CD8-positive, alpha-beta memory T cell (primary cell): ENCODE measurements at places on chromosomes 5 and 9.

DNA sequence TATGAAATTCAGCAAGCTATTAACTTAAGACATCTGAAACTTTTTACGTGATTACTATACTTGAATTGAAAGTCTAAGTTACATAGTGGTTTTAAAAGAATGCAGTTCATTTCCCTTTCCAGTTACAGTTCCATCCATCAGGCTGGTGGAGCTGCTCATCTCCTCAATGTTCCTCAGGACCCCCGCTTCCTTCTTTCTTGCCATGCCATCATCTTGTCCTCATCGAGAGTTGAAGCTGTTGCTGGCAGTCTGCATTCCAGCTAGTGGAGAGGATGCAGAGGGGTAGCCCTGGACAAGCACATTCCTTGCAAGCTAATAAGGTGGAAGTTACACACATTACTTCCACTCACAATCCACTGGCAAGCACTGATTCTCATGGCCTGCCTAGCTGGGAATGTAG, 8.8 kb upstream of the RNF183 start:
- DNase-seq = no peak

- DNase-seq = no peak
Measured at GRCh38 chr5:54630738-54631359, 113.3 kb downstream of the SNX18 start.

GRCh38 chr9:73179589-73179988, 27.9 kb downstream of the ANXA1 start:
- DNase-seq = no peak

DNA sequence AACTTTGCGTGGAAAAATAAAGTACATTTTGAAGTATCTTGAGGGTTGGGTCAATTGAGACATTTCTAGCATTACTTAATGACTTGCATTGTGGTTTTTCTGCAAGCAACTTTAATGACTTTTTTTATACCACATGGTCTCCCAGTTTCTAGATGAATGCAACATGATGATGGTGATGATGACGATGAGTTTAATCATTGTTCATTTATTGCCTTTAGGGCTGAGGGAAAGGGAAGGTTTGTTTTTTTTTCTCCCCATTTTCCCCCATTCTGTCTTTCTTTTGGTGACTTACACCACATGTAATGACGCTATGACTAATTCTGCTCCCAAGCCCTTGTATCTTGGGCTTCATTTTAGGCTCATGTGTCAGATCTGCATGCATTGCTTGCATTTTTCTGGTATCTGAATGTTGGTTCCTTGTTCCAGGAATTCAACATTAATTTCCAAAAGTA, 57.7 kb upstream of the NXNL2 start:
- DNase-seq = no peak

DNA sequence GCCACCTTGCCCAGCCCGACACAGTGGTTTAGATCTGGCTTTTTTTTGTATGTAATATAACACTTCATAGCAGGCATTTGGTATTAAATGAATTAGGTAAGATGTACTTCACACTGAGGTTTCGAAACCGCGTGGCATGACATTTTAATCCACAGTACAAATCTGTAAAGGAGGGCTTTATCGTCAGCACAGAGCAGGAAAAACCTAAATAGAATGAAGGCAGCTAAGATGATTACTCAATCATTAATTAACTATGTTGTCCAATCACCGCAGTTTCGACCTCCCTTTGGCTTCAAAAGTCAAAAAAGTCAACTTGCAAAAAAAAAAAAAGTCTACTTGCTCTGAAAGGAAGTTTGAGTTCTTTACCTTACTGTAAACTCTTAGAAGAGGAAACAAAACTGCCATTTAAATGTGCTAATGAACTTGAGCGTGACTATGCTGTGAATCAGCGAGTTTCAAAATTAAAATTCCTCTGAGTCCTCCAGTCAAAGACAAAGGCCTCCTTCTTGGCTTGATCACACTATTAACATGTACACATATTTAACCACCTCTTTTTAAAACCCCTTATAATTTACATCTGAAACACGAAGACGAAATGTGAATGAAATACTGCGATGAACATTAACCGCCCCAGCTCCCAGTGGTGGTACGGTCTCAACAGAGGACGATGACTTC, 698 bp upstream of the SEC24A start:
- DNase-seq = peak; percentile 46

GRCh38 chr5:172336264-172336663, 52.7 kb upstream of the UBTD2 start:
- DNase-seq = no peak

- no peak for DNase-seq
Measured at GRCh38 chr5:141506381-141507155, 17.7 kb downstream of the PCDHGC5 start.

GRCh38 chr9:3751125-3751758, 225.4 kb upstream of the RFX3 start:
- DNase-seq = no peak

DNA sequence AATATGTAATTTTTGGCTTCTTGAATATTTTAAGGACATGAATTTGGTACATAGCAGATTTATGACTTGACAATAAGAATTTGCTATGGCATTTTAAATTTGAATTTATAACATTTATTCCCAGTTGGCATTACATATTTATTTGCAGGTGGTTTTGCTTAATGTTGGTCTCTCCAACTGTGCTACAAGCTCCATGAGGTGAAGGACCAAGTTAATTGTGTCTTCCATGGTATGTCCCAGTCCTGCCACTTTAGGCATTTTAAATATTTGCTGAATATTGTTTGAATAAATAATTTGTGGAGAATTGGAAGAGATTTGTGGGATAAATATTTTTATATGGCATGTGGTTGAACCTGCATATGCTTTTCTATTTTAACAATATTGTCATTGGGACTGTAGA, 253.4 kb upstream of the RIOK2 start:
- DNase-seq = no peak

- no peak for DNase-seq
Measured at GRCh38 chr5:33300209-33300742, 140.5 kb upstream of the TARS1 start.

DNA sequence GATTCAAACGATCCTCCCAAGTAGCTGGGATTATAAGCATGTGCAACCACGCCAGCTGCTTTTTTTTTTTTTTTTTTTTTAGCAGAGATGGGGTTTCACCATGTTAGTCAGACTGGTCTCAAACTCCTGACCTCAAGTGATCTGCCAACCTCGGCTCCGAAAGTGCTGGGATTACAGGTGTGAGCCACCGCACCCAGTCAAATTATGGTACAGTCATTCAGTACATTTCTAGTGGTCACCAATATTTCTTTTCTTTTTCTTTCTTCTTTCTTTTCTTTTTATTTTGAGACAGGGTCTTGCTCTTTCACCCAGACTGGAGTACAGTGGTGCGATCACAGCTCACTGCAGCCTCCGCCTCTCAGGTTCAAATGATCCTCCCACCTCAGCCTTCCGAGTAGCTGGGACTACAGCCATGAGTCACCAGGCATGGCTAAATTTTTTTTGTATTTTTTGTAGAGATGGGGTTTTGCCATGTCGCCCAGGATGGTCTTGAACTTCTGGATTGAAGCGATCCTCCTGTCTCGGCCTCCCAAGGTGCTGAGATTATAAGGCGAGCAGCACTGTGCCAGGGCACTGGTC, 25.4 kb upstream of the DCP2 start:
- no peak for DNase-seq

DNA sequence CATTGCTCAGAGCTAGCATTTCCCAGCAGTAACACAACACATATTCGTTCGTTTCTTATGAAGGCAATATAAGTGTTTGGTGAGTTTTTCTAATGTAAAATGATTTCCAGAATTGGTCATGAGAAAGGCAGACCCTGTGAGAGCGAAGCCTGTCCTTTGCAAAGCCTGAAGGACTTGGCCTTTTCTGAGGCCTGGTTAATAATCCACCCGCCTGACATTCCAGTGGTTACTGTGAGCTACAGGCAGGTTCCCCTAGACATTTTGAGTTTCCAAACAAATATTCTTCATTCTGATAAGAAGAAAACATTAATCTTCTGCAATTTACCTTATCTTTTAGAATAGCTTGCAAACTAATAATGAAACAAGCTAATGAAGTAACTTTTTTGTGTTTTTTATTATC, 38.0 kb downstream of the ADAMTS16 start:
- no peak for DNase-seq

- no peak for DNase-seq
Measured at GRCh38 chr9:36966371-36967097, 67.5 kb downstream of the PAX5 start.

DNA sequence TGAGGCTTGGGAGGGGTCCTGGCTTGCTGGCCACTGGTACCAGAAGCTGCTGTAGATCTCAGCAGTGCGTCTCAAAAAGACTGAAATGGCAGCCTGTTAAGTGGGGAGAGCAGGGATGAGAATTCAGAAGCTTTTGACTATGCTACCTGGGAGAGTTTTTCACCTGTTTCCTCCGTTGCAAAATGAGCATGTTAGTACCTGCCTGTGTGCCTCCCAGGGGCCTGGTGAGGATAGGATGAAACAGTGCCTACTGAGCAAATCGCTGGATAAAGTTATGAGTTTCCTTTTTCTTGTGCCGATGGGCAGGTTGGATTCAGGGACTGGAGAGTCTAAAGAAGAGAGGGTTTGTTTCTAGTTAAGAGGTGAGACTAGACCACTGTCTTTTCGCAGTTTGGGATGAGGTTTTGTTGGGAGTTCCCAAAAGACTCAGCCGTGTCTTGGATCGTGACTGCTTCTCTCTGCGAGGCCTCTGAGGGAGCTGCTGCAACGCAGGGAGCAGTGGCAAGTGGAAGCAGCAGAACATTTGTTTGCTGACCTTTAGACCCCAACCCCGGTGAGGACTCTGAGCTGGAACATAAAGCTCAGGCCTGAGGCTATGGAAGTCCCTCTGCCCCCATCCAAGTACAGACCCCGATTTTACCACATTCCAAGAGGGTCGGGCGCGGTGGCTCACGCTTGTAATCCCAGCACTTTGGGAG, 1.4 kb downstream of the RALGPS1 start:
- DNase-seq = no peak

GRCh38 chr5:66877843-66878242, 281.6 kb downstream of the MAST4 start:
- no peak for DNase-seq

- DNase-seq = no peak
Measured at GRCh38 chr9:75941577-75942311, 51.3 kb downstream of the PCSK5 start.

GRCh38 chr5:14929293-14930065, 57.9 kb upstream of the ANKH start:
- no peak for DNase-seq

DNA sequence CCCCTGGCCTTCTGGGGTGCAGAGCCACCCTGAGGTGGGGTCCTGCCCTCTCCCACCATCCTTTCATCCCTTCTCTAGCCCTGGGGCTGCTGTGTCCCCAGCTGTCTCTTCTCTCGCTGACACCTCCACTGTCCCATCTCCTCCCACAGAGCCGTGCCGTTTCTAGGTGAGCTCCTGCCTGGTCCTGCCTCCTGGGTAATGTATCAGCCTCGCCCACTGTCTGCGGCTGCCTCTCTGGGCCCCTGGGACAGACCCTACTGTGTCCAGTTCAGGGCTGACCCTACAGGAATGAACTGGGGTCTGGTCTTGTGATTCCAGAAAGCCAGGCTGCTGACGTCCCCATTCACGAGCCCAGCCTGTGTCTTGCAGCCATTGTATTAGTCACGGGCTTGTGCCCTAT, 4.1 kb downstream of the PAEP start:
- no peak for DNase-seq

DNA sequence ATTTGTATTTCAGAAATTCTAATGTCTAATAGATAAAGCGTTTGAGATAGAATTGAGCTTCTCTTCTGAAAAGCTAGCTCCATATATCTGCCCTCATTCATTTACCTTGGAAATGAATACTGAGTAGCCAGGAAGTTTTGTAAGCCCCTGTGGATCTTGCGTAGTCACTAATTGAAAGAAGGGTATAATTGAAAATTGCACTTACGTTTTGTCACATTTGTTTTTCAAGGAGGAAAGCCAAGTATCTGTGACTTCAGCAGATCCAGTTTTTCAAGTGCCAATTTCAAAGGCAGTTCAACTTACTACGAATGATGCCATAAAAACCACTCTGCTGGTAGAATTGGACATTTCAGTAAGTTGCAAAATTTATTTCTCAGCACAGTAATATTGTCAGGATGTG, 14.0 kb downstream of the MTRR start:
- no peak for DNase-seq

DNA sequence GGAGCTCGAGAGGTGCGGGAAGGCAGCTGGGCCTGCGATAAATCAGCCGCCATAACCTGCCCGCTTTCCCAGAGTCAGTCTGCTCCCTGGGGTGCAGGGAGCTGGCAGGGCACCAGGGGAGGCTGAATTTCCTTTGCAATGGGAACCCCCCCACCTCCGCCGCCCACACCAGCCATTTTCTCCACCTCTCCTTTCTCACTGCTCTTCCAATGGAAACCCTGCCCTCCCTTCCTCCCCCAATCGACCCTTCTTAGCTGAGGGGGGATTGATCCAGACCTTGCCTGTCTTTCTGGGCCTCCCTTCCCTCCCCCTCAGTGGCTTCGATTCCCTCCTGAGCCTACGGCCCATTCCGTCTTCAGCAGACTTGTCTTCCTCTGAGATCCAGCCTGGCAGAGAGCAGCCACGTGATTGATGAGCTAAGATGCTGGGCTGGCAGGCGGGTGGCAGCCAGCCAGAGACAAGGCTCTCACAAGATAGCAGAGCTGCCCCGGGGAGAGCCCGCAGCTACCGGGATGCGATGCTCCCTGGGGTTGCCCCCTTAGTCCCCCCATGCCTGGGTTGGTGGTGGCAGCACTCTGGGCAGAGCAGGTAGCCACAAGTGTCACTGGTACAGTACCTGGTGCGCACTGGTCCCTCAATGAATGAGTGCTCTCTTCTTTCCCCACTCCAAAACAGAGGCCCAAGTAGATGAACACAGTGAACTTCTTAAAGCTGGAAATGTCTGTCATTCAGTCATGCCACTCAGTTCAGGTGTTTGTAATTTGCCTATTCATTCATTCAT, 53.7 kb upstream of the FABP6 start:
- no peak for DNase-seq

DNA sequence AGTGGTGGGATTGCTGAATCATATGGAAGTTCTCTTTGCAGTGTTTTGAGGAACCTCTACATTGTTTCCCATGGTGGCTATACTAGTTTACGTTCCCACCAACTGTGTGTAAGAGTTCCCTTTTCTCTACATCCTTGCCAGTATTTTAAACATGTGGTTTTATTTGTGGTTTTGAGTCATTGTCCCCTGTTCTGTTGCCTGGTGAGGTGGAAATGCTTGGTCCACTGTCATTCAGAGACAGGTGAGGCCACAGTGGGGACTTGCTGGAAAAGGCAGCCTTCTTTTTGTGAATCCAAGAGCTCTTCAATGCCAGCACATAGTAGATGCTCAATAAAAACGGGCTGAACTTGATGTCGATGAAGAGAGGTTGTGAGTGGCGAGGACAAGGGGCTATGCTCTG, 44.2 kb downstream of the SH3PXD2B start:
- DNase-seq = no peak

DNA sequence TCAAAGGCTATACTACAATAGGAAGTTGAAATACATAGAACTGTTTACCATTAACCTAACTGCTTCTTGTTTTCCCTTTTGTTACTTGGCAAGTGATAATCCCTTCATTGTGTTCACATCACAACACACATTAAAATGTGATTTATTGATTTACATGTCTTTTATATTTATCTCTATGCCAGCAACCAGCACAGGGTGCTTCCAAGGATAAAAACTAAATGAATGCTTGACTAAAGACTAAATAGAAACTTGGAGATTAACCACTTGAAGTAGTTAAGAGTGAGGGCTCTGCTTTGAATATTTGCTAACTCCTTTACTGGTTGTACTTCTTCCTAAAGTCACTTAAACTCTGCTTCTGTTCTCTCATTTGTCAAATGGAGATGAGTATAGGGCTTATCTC, 1730.6 kb downstream of the EFNA5 start:
- no peak for DNase-seq
